ENCODE measurements at places on chromosomes 1 and 21.
A peak's percentile ranks its signal among the peaks of the same experiment; 100 is the strongest.

DNA sequence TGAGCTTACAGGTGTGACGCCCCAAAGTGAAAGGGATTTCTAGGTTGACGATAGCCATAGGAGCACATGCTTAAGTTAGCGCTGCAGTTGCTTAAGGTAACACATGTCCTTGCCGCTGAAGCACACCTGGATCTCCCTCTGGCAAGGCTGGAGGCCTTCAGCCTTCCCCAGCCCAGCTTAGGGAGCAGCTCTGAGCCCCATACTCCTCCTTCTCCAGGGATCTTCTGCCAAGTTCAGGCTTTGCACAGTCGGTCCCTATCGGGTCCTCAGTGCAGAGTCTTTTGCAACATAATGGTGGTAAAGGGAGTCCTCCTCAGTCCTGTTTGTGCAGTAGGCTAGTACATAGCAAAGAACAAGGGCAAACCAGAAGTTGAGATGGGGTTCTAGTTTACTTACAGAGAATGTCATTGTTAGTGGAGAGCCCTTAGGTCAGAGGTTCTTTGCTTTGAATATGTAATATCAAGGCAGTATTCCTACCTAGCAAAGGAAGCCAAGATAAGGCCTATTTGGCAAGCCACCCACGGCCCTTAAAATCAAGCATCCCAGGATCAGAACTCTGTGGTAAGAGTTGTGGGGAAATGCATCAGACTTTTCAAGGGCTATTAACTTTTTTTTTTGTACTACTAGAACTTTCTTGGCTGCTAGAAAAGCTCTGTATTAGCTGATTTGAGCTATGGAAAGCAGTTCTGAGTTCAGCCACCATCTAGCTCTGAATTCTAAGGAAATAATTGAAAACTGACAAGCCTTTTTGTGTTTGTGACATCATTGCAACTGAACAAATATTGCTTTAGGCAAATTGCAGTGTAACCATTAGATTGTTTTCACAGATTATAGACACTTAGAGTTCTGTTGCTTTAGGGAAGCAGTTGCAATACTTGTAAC is 1.4 kb downstream of the EVA1C start:
- no peak for DNase-seq

DNA sequence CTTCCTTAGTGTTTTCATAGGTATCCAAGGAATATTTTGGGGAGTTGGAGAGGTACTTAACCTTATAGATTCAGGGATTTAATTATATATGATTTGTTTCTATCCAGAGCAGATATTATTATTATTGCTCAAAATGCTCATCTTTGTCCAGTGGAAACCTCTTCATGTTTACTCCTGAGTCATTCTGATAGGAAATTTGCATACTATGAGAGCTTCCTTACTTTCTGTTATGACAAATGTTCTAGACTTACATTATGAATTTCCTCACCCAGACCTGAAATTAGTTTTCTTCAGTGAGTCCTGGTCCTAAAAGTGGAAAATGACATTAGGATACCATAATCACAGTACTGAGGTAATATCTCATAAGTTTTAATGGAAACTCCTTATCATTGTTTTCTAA is 57.5 kb upstream of the PLPPR5 start:
- no peak for DNase-seq

DNA sequence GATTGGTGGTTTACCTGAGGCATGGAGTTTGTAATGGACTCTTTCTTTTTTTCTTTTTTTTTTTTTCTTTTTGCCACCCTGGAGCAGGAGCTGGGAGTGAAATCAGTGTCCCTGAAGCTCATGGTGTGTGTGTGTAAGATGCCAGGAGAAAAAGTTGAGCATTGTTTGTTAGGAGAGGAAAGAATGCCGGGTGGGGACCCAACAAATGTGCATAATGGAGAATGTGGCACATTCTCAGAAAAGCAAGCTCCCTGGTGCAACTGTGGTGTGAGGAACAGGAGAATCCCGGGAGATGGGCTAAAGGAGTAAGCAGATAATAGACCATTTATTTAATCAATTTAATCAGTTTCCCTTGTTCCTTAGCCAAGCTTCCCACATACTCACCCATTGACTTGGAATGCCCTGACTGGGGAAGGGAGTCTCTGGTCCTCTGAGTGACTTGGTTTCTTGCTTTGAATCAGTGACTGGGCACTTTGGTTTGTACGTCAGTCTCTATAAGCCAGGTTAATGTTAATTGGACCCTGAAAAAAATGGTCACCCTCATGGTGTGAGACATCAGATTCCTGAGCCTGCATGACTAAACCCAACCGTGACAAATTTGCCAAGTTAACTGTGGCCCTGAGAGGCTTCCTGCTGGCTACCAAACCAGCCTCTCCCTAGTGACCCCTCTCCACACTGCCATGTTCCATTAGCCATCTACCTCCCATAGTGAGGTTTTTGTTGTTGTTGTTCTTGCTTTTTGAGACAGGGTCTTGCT is 43.9 kb upstream of the ITPKB start:
- no peak for DNase-seq

DNA sequence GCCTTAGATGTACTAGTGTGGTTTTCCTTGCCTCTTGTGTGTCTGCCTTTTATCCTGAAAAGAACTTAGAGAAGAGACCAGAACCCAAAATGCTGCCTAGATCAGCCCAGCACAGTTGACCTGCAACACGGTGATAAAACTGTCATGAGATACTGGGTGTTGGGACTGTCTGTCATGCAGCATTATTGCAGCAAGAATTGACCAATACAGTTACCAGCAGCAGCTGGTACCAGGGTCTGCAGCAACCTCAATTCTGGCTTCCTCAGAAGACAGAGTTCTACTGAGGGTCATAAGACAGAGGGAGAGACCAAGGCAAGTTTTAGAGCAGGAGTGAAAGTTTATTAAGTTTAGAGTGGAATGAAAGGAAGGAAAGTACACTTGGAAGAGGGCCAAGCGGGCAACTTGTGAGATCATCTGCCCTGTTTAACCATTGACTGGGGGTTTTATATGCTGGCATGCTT is 182.0 kb downstream of the DYRK1A start:
- DNase-seq: peak; percentile 20

- no peak for DNase-seq
Measured at GRCh38 chr1:119083479-119083878, 57.0 kb downstream of the WARS2 start.

GRCh38 chr21:34574601-34575529 is 40.0 kb downstream of the RCAN1 start:
- DNase-seq: no peak

GRCh38 chr21:40043423-40043822 is 176.2 kb downstream of the PCP4 start:
- no peak for DNase-seq

- DNase-seq: no peak
Measured at GRCh38 chr21:31932470-31932764, 59.6 kb downstream of the HUNK start.

DNA sequence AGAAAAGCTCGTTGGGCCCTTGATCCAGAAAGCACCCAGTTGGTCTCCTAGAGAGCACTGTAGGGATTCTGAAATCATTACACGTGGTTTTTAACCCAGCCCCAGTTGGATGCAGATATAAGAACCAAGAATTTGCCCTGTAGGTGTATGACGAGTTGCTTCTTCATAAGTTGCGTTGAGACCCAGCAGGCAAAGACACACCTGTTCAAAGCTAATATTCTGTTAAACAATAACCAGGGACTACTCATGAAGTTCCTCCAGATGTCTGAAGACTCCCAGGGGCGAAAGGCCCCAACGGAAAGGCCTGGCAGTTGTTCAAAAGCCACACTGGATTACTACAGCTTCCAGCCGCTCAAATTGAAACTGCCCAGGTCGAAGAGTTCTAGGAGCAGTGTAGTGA is 88.6 kb upstream of the HNRNPU start:
- DNase-seq: no peak

GRCh38 chr1:206467915-206468314 is 2.4 kb upstream of the IKBKE start:
- no peak for DNase-seq

GRCh38 chr1:107526524-107527198 is 385.8 kb downstream of the NTNG1 start:
- DNase-seq: no peak

DNA sequence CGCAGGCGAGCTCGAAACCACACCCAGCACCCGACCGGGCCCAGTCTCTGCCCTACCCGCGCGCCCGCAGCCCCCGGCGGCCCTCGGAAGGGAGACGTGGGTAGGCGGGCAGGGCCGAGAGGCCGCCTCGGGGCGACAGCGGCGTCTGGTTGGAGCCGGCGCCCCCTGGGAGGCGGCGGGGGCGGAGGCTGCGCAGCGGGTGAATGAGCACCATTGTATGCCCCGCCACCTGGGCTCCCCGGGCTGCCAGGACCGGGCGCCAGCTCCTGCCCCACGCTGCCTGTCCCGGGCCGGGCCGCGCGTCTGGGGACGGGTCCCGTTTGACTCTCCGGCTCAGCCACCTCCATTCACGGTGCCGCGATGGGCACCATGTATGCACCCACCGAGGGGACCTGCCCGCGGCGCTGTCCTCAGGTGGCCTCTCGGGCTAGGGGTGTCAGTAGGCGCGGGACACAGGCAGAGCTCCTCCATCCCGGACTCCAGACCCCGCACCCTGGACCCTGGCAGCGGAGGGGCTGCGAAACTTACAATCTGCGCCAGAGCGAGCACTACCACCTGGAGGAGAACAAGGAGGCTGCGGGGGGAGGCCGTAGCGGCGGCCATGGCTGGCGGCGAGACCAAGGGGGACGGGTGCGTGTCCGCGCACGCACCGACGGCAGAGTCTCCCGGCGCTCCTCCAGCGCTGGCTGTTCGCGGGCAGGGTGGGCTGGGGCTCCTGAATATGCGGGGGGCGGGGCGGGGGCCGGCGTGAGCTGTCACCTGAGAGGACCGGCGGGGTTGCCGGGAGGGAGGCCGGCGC is at the start of gene COL9A2:
TSS of gene COL9A2 (minus strand) at position 692 of the 799 bp plus-strand sequence. CDS start at position 603, 89 bp downstream.
- DNase-seq: no peak

DNA sequence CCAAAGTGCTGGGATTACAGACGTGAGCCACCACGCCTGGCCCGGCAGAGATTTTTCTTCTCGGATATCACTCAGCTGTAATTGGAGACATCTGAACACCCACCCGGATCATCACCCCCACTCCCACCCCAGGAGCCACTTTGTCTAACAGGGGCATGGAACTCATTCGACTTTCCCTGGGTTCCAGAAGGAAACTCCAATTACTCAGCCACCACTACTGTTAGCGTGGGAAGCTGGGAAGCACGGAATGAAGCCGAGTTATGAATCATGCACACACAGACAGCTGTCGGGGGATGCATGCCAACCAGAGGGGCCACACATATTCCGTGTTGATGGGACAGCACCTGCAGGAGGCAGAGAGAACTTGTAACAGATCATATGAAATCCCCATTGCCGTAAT is 85.2 kb downstream of the HLCS start:
- DNase-seq: no peak

- peak; percentile 89 for DNase-seq
Measured at GRCh38 chr1:60904099-60904851, 178.1 kb upstream of the NFIA start.
